Stimulated activated CD8-positive, alpha-beta memory T cell treated with anti-CD3 and anti-CD28 coated beads, Interleukin-4, amount 100 ng/mL, for 1 hour (primary cell): ENCODE measurements at places on chromosomes 12 and 14.

- no peak for DNase-seq
Observed at GRCh38 chr12:95002754-95003153, 743 bp downstream of the NDUFA12 start.

GRCh38 chr12:25023808-25024207 is 74.9 kb upstream of the BCAT1 start:
- no peak for DNase-seq

- no peak for DNase-seq
Observed at GRCh38 chr12:51797301-51797700, 51.2 kb downstream of the FIGNL2 start.

GRCh38 chr12:128829861-128830504 is 6.2 kb upstream of the SLC15A4 start:
- DNase-seq: no peak

GRCh38 chr12:11022520-11022919 is at the start of gene TAS2R19:
TAS2R19 (minus strand) TSS chr12:11022620; CDS start chr12:11022571, 49 bp downstream.
- DNase-seq: no peak

DNA sequence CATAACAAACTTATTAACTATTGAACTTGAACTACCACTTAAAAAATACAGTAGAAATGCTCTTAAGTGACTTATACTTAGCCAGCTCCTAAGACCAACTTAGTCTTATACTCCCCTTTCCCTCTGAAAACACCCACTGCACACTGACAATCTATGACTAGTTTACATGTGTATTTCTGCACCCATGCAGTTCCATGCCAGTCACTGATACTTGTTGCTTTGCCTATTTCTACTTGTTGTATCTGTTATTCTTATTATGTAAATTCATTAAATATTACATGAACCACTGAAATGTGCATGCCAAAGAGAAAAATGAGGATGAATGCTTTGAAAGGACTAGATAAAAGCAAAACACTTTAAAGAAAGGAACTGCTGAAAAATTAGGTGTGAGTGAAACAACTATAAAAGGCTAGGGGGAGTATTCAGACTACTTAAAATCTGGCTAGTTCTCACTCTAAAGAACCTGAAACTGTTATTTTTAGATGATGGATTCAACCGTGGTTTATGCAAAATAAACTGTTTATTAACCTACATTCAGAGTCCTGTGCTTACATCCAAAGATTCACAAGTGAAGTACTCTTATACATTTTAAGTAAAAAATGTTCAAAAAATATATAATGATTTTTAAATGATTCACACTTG is 74.7 kb downstream of the RPS6KA5 start:
- no peak for DNase-seq

GRCh38 chr14:89918721-89919120 is 35.8 kb downstream of the EFCAB11 start:
- DNase-seq: no peak

- no peak for DNase-seq
Observed at GRCh38 chr12:50572287-50572686, 67.5 kb downstream of the DIP2B start.

GRCh38 chr14:78674820-78675219 is 504.6 kb downstream of the NRXN3 start:
- no peak for DNase-seq

GRCh38 chr12:13404111-13404628 is 207.6 kb downstream of the EMP1 start:
- DNase-seq: no peak

DNA sequence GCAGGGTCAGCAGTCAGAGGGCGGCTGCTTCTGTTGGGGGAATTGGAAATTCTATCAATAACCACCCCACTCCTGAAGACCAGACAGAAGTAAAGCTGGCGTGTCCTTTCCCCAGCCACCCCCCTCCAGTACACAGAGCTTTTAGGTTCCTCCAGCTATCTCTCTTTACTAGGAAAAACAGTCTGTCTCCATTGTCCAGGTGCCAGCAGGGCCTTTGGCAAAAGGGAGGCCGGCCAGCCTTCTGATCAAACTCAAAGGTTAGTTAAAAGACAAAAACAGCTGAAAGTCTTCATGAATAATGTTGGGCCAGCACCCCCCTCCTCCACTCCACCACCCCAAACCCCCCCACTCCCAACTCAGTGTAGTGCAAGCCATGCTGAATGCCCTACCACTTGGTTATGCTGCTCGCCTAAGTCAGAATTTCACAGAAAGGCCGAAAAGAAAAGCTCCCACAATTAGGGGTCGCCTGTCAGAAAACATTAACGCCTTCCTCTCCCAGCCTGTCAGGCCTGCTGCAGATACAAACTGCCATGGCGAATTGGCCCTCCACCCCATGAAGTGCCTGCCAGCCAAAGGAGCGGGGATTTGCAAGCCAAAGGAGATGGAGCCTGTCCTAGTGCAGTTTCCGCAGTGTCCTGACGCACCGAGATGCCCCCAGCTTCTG is 8.9 kb downstream of the ASCL1 start:
- no peak for DNase-seq

- DNase-seq: no peak
Observed at GRCh38 chr12:124411281-124411878, 116.5 kb downstream of the RFLNA start.

DNA sequence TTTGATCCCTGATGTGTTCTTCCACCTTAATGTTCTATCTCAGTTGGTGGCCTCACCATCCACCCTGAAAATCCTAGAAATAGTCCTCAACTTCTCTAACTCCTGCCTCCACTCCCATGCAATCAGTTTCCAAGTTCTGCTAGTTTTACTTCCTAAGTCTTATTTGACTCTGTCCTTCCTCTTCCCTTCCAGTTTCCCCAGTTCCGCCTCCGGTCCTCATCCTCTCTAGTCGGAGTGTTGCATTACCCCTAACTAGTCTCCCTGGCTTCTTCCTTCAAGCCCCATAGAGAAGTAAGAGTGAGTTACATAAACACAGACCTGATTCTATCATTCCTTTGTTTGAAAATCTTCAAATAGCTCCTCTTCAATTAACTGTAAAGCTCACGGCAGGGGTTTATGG is 236.5 kb downstream of the GXYLT1 start:
- no peak for DNase-seq
